ENCODE measurements at places on chromosomes 2 and 18. TPM values are rescaled to one million over a fixed set of nuclear protein-coding genes. Genes with fewer than 3 reads are reported as not detected.

- DNase-seq = no peak
Measured at GRCh38 chr2:168568476-168569267, 112.6 kb downstream of the CERS6 start.

GRCh38 chr18:23844991-23845680, 155.9 kb downstream of the LAMA3 start:
- no peak for DNase-seq

DNA sequence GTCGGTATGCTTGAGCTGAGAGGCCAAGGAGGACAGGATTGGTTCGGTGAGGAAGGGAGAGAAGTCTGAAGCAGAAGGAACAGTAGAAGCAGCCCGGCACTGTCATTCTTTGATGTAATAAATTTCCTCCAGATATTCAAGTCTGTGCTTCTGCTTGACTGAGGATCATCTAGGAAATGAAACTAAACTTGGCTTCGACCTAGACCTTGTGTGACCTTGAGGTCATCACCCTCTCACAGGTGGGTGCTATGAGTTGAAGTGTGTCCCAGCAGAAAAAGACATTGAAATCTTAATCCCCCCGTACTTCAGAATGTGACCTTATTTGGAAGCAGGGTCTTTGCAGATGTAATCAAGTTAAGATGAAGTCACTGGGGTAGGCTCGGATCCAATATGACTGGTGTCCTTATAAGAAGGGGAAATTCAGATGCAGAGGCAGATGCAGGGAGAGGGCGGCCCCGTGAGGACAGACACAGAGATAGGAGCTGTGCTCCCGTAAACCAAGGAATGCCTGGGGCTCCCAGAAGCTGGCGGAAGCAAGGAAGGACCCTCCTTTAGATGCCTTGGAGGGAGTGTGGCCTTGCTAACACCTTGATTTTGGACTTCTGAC, 49.0 kb downstream of the PRKCE start:
- DNase-seq = no peak

GRCh38 chr2:201977651-201978050, 56.0 kb upstream of the FZD7 start:
- no peak for DNase-seq

DNA sequence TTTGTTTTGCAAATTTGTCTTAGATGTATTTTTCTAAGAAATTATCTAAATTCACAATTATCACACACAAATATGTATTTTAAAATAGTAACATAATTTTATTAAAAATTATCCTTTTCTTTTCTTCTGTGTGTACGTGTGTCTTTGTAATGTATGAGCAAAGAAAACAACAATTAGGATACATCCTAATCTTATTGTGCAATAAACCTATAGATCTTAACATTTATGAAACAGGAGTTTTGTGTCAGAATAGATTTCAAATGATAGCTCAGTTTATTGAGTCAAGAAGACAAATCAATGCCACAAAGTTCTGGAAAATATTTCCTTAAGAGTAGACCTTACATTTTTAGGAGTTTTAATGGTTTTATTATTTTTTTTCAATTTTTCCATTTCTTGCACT, 212.2 kb downstream of the KCNJ3 start:
- no peak for DNase-seq

DNA sequence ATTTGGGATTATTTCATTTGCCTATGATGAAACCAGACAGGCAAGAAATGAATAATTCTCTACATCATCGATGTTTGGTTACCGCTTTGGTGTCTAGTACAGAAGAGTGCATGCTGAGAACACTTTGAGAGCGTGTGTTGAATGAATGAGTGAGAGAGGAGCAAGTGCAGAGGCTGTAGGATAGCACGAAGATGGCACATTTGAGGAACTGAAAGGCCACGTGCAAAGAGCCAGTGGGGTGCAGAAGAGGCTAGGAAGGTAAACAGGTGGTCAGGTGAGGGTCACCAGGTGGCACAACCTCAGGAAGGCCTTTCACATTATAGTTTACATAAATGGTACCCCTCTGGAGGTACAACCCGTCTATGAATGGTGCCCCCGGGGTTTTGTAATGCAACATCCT, 80.1 kb upstream of the SPHKAP start:
- DNase-seq = no peak

DNA sequence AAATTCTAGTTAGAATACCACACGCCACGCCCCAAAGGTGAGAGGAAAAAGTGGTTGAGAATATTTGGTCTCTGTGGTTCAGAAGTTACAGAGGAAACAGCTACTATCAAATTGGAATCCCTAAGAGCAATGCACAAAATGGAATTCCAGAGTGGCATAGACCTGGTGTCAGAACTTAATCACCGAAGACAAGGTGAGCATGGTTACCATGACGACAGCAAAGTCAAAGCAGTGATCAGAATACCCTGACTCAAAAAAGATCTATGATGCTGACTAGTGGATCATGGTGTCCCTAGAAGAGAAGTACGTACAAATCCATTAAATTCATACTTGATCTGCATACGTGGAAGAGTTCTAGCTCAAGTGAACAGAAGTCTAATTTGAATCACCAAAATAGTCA, 14.5 kb downstream of the LRRTM4 start:
- no peak for DNase-seq

DNA sequence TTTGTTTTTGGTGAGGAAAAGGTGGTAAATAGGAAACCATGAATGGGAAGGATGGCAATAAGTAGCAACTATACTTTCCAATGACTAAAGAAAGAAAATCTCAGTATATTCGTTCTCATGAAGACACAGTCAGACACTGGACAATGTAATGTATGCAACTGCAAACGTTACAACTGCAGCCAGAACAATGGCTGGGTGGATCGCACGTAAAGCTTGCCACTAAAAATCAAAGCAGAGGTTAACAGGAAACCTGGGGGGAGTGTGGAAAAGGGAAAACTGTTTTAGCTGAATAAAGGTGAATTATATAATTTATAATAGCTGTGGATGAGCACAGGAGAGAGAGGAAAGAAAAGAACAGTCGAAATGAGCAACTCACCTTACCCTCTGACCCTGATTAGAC, 33.3 kb downstream of the NEMP2 start:
- DNase-seq = no peak

Gene CDH7
- total RNA-seq = not detected

Gene PMAIP1
- 41.8 TPM for total RNA-seq

Gene EXOC6B
- 9.4 TPM for total RNA-seq

Gene CD8B
- total RNA-seq = 0.64 TPM

Gene NYAP2
- total RNA-seq = not detected

Gene SETBP1
- total RNA-seq = 27.4 TPM

Gene KANSL3
- total RNA-seq = 45.8 TPM

Gene CNDP1
- 0.09 TPM for total RNA-seq

Gene GALNT5
- total RNA-seq = not detected

Gene FOXD4L1
- 0.14 TPM for total RNA-seq

Gene MYO3B
- total RNA-seq = 13.7 TPM

Gene AOX1
- total RNA-seq = not detected

Measured in activated T-helper 2 cell treated with anti-CD3 and anti-CD28 coated beads, Interferon-gamma antibody, Interleukin-2, Interleukin-4, amounts not matched to agents 10 μg/mL and 5 μg/mL and 100 μg/mL, durations not matched to agents 14 hours and 24 hours and 36 hours (primary cell).